ENCODE measurements at places on chromosomes 1 and 21.

DNA sequence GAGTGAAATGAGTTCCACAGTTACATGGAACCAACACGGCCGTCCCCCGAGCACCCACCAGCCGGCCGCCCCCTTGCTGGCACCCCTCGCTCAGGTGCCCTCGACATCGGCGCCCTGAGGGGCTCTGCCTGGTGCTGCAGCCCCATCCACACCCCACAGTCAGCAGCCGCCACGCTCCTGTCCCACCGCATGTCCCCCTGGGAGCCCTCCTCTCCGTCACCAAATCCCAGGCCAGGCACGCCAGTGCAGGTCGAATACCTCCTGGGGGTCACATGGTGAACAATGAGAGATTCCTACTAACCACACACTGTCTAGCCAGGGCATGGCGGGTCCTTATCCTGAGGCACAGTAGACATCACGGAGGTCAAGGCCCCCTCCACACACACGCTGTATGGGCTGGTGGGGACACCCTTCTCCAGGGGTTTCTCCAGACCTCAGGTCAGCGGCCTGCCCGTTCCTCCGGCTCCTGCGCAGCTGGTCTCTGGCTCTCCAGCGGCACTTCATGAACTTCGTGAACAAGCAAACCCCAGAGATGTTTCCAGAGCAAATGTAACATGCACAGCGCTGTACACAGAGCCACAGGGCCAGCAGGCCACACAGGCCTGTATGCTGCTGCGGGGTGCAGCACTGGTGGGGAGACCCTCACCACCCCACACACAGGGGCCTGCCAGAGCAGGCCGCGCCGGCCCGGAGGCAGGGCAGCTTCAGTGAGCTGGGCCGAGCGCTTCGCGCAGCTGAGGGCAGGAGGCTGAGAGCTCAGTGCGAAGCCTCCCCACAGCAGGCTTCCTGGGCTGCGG, 21.8 kb downstream of the POFUT2 start:
- DNase-seq, result no peak

DNA sequence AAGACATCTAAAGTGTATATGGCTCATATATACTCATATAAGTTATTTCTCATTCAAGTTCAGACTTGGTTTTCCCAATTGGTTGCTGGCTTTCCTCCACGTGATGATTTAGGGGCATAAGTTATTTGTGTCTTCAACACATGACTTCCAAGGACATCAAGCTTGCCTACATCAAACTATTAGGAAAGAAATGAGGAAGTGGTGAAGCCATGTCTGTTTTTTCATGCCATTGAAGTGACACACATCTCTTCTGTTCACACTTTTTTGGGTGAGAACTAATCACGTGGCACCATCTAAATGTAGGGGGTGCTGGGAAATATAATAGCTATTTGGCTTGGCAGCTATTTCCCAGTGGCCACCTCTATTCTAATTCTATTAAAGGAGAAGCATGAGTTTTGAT, 282.1 kb downstream of the OMA1 start:
- DNase-seq, result no peak

- no peak for DNase-seq
Measured at GRCh38 chr1:165060285-165060793, 296.2 kb downstream of the LMX1A start.

DNA sequence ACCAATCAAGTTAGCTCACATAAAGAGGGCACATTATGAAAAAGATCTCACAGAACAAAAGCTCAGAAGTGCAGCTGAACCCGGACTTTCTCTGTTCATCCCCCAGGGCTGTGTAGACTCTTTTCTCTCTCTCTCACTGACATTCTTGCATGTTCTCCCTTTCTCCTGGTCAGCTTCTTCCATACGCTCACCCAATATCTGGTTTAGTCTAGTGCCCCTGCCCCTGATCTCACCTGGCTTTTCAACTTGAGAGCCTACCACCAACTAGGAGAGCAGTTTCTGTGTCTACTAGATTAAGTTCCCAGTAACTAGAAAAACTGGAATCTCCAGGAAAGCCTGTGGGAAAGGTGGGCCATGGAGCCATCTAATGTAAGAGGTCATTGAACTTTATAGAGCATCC, 126.9 kb upstream of the GRIK3 start:
- DNase-seq, result no peak

GRCh38 chr1:12309783-12310742, 80.2 kb downstream of the VPS13D start:
- no peak for DNase-seq

GRCh38 chr1:31745096-31745945, 18.8 kb downstream of the ADGRB2 start:
- peak; percentile 36 for DNase-seq

- DNase-seq, result no peak
Measured at GRCh38 chr1:97867127-97867526, 53.7 kb downstream of the DPYD start.

GRCh38 chr1:1985375-1986050, 18.1 kb downstream of the CFAP74 start:
- DNase-seq, result no peak

- no peak for DNase-seq
Measured at GRCh38 chr1:213291526-213291925, 240.5 kb downstream of the RPS6KC1 start.

DNA sequence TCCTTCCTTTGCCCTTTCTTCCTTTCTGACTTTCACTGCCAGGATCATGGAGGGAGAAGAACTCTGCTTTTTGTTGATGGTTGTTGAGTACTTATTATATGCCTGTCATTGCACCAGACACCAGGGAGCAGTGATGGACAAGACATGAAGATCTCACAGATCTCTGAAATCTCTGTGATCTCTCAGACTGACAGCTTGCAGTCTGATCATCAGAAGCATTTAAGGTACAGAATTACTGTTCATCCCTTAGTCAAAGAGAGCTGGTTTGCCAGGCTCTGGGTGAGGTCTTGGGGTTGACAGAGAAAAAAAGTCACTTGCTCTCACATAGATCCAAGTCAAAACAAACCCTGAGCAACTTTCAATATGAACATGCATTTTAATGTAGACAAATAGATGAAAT, 299.5 kb upstream of the FMN2 start:
- no peak for DNase-seq

- DNase-seq, result no peak
Measured at GRCh38 chr1:51962486-51963356, 27.8 kb downstream of the RAB3B start.

- no peak for DNase-seq
Measured at GRCh38 chr1:78758506-78758905, 108.9 kb downstream of the IFI44 start.

- DNase-seq, result no peak
Measured at GRCh38 chr1:177848577-177848976, 121.3 kb downstream of the SEC16B start.

- no peak for DNase-seq
Measured at GRCh38 chr1:21814981-21815582, 3.0 kb downstream of the LDLRAD2 start.

DNA sequence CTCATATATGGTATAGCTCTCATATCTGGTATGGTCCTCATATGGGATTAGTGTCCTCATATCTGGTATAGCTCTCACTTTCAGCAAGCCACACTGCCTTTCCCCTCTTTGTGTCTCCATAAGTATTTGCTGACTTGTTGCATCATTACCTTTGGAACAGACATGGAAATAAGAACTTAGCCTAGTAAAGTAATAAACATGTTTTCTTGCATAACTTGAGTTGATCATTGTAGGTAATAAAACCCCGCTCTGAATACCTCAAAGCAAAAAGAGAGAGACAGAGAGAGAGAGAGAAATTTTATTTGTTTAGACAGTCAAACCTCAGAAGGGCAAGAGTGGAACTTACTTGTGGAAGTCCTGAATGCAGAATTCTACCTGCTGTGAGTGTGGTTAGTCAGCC, 170.3 kb downstream of the GREM2 start:
- DNase-seq, result no peak

GRCh38 chr1:190711069-190711468, 233.4 kb upstream of the BRINP3 start:
- DNase-seq, result no peak

DNA sequence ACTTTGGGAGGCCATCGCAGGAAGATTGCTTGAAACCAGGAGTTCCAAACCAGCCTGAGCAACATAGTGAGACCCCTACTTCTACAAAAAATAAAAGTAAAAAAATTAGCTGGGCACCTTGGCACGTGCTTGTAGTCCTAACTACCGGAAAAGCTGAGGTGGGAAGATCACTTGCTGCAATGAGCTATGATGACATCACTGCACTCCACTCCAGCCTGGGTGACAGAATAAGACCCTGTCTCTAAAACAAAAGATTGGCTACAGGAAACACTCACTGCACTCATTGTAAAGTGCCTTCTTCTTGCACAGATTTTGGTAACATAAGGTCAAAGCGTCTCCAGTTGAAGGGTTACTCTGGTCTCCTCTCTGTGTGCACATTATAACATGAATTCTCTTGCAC, 305.7 kb downstream of the TM2D1 start:
- no peak for DNase-seq

DNA sequence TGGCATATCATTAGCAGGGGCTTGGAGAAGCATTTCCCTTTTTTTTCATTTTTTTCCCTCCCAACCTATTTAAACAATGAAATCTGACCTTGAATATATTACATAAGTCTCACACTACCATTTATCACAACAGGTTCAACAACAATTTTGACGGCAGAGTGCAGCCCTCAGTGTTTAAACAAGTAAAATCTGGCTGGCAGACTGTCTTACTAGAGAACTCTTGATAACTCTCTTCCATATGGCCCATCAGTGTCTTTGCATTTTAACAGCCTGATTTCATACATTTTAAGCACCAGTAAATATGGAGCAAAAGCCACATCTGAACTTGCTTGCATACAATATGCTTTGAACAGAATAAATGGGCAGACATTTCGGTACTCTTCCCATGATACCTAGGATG, 213.0 kb downstream of the KCTD3 start:
- no peak for DNase-seq

DNA sequence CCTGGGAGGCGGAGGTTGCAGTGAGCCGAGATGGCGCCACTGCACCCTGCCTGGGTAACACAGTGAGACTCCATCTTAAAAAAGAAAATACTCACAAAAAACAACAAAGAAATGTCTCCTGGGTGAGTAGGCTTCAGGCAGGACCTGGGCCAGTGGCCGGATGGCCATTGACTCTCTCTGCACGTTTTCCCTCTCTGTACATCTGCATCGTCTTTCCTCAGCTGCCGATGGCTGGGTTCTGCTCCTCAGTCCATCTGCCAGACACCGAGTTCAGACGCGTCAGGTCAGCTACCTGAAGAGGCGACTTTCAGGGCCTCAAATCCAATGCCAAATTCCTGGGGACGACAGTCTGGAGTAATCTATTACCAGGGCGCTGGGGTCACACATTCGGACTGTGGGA, 199.3 kb downstream of the CAMTA1 start:
- no peak for DNase-seq

GRCh38 chr1:2874607-2875480, 73.4 kb upstream of the TTC34 start:
- DNase-seq, result no peak

GRCh38 chr1:25185409-25186160, 46.7 kb downstream of the SYF2 start:
- DNase-seq, result no peak

DNA sequence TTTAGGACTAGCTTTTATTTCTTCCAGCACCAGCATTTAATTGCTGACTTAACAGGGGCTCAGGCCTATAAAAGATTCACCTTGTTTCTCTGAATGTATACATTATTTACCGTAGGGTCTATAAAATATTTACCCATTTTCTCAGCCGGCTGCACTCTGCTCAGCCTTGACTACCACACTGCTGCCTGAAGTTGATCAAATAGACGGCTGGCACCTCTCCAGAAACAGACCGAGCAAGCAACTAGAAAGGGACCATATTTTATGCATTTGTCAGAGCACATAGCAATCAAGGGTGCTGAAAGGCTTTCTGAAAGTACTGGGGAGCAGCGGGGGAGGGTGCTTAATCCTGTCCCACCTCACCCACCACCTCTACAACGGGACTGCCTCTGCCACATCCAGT, 64.7 kb upstream of the FGGY start:
- DNase-seq, result no peak

DNA sequence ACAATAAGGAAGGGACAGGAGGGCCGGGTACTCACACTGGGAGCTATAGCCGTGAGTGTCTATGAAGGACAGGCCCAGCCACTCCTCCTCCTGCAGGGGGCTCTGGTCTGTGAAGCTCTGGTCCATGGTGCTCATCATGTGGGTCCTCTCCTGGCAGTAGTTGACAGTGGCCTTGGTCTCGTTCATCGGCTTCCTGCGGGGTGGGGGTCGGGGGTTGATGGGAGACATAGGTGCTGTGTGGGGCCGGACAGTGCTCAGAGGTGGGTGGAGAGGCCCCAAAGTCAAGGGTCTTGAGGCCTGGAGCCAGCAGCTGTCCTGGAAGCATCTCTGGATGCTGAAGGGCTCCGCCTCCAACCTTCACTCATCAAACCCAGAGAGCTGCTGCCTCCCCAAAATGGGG, 260.4 kb downstream of the PTPRU start:
- DNase-seq, result no peak

DNA sequence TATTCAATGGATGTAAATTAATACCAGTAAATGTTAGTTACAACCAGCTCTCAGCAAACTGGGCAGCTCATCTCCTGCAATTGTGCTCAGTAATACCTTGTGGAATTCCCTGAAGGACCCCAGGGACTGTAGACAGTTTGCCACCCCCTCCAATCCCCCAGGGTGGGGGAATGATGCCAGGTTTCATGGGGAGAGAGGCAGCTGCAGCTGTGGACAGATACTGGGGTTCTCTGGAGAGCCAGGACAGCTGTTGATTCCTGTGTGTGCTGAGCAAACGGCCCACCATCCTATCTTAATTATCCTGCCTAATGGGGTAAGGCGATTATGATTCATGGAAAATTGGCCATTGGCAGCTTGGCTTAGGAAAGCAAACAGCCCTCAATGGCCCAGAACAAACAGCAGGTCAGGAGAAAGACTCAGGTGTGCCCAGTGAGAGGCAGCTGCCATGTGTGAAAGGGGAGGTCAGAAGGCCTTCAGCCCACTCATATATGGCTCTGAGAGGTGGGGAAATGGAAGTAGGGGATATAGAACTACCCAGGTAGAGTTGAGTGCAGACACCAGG, 148.9 kb upstream of the CTTNBP2NL start:
- no peak for DNase-seq

- DNase-seq, result no peak
Measured at GRCh38 chr1:151968791-151969399, 24.8 kb downstream of the S100A10 start.

GRCh38 chr1:17304826-17305175, 3.2 kb upstream of the PADI4 start:
- DNase-seq, result no peak

DNA sequence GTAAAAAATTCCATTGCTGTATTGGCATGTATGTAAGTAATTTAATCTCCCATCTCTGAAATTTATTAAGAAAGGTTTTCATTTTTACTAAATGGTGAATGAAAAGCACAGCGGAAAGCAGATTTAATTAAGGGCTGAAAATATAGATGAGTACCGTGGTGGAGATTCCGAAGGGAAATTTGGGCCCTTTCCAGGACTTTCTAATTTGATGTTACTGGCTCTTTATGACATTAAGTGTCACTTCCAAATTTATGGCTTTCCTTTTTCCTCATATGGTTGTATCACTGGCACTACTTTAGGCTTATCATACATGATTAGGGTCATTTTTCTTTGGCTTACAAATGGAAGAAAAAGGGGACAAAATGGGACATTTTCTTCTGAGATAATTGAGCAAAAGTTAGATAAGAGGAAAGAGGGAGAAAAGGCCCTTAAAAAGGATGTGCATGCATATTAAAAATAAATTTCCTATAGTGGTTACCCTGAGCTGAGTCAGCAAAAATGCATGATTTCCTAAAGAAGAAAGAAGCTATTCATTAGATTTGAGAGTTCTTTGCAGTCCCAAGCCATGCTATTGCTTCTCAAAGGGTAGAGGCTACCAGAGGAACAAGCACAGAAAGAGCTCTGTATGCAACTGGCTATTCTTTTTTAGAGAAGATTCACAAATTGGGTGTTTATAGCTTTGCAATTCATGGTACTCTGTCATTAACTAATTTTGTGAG, 74.9 kb upstream of the CNIH3 start:
- no peak for DNase-seq

All from activated gamma-delta T cell treated with Interleukin-2 at 50 U/mL for 16 hours (primary cell).